ENCODE measurements at places on chromosomes 16 and 17. TPM values are rescaled to one million over a fixed set of nuclear protein-coding genes. Genes with fewer than 3 reads are reported as not detected.

DNA sequence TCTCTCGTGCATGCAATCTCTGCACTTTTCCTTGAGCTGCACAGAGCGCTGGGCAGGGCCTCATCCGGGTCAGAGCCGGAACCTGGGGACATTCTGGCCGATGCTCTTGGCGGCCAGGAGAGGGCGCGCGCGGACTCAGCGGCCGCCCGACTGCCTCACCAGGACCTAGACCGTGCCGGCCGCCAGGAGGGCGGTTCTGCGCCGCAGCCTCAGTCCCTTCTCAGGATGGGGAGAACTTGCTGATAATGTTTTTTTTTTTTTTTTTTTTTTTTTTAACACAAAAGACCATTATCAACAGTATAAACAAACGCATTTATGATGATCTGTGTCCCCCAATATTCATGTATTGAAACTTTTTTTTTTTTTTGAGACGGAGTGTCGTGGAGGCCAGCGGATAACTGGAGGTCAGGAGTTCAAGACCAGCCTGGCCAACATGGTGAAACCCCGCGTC, 8.1 kb upstream of the FLYWCH2 start:
- H3K27me3 ChIP-seq = peaks cover 49% of the 10 kb centered on the region
- DNase-seq = peak; percentile 76
- H3K4me3 ChIP-seq = no peak overlapping the region
- H3K36me3 ChIP-seq = no peaks in the 10 kb centered on the region

DNA sequence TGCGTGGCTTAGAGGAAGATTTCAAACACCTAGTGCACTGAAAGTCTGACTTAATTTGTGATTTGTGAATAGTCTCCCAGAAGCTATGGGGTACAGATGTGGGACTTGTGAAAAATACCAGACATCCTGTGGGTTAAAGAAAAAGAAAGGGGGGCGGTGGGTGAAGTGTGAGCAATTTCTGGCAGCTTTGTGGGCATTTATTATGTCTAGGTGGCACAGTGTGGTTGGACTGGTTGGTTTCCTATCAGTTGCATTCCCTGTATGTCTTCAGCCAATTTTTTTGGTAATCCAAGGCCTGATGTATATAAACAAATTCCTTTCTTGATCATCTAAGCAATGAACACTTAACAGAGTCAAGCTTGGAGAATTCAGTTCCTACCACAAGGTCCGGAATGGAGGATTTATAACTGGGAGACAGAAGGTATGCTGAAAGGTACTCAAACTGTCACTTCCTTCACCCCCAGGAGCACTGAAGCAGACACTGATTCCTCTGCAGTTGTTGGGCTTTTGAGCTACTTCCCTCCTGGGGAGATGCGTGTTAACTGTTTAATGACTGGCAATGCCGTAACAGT, 211.6 kb downstream of the WWOX start:
- no peaks in the 10 kb centered on the region for H3K27me3 ChIP-seq
- peak; percentile 20 for DNase-seq
- no peak overlapping the region for H3K4me3 ChIP-seq
- H3K4me1 ChIP-seq = peaks cover 61% of the 10 kb centered on the region
- H3K36me3 ChIP-seq = no peaks in the 10 kb centered on the region
- H3K27ac ChIP-seq = no peak overlapping the region

TNP2 gene
- not detected for total RNA-seq

DNA sequence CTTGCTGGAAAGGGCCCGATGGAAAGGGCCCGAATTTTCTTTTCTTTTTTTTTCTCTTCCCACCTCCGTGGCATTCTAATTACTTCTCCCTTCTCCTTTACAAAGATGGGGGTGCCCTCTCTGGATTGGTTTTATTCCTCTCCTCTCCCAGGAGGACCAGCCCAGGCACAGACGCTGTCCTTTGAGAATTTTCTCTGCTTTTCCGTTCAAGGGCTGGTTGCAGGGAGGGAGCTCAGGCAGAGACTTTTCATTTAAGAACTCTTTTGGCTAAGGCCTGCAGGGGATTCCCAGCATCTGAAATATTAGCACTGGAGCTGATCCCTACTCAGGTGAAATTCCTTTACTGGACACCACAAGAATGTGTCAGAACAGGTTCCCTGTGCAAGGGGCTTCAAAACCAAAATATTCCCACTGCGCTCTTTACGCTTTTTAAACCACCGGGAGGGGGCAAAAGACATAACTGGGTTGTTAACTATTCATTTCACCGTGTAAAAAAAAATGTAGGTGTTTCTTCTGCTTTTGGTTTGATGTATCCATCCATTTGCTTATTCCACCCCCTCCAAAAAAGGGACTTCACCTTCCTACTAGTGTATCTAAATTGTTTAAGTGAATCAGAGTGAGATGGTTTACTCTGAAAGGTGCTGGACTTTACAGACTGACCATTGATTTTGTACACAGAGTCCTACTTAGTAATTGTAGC, 1.4 kb downstream of the NFAT5 start:
- H3K27me3 ChIP-seq = no peaks in the 10 kb centered on the region
- H3K36me3 ChIP-seq = 0 out of 2 replicates have a peak, but pooled peaks cover 3% of the 10 kb centered on the region
- peak overlapping the region; percentile 99 for H3K4me3 ChIP-seq
- DNase-seq = no peak
- peak overlapping the region; percentile 99 for H3K27ac ChIP-seq

DNA sequence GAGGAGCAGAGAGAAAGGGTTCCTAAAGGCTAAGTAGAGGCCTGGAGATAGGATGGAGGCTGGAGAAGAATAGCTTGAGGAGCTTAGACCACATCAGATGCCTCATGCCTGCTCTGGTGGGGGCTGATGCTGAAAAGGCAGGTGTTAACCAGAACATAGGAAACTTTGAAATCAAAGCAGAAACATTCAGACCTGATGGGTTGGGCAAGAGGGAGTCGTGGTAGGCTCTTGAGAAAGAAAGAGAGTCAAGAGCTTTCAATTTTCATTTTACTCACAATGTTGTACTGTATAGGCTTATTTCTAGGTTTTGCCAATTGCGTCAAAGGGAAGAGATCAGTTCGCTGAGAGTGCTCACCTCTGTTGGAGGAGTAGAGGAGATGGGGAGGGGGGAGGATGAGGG, 406.6 kb upstream of the SALL1 start:
- no peaks in the 10 kb centered on the region for H3K4me1 ChIP-seq
- H3K36me3 ChIP-seq = no peaks in the 10 kb centered on the region
- H3K4me3 ChIP-seq = no peak overlapping the region
- DNase-seq = no peak
- no peak overlapping the region for H3K27ac ChIP-seq

DNA sequence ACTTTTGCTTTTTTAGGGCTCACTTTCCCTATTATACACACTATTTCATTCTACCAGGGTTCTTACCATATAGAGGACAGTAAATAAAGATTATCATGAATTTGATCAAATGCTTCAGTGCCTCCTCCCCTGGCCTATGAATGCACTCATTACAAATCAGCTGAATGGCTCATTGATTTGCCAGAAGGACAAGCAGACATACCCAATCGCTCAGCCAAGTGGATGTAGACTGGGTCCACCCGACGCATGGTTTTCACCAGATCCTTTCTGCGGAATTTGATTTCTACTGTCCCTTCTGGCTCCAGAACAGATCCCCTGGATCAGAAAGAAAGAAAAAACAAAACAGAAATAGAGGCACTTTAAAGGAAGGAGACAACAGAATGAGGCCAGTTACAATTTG, 162.6 kb downstream of the AATF start:
- no peak overlapping the region for H3K27ac ChIP-seq
- H3K4me1 ChIP-seq = peaks cover 35% of the 10 kb centered on the region
- no peaks in the 10 kb centered on the region for H3K27me3 ChIP-seq
- DNase-seq = no peak
- H3K36me3 ChIP-seq = peaks cover 36% of the 10 kb centered on the region

MYH8 gene
- not detected for total RNA-seq

- no peaks in the 10 kb centered on the region for H3K27me3 ChIP-seq
- H3K36me3 ChIP-seq = no peaks in the 10 kb centered on the region
- H3K4me3 ChIP-seq = no peak overlapping the region
- DNase-seq = no peak
Observed at GRCh38 chr17:33777674-33778073, 477.4 kb upstream of the CCL2 start.

GRCh38 chr17:49229805-49230600, 584 bp downstream of the PHOSPHO1 start:
- peak overlapping the region; percentile 85 for H3K4me3 ChIP-seq
- peaks cover 79% of the 10 kb centered on the region for H3K27me3 ChIP-seq
- H3K4me1 ChIP-seq = peaks cover 26% of the 10 kb centered on the region

GRCh38 chr17:17723354-17724261, 42.4 kb downstream of the RAI1 start:
- no peaks in the 10 kb centered on the region for H3K36me3 ChIP-seq
- no peak overlapping the region for H3K27ac ChIP-seq
- DNase-seq = peak; percentile 57
- H3K4me3 ChIP-seq = peak overlapping the region; percentile 81
- peaks cover 98% of the 10 kb centered on the region for H3K27me3 ChIP-seq
- H3K4me1 ChIP-seq = peaks cover 43% of the 10 kb centered on the region

- H3K4me3 ChIP-seq = peak overlapping the region; percentile 52
- DNase-seq = no peak
- H3K27ac ChIP-seq = no peak overlapping the region
- H3K4me1 ChIP-seq = peaks cover 7% of the 10 kb centered on the region
Observed at GRCh38 chr16:30184096-30184890, 891 bp downstream of the CORO1A start.

GLP2R gene
- total RNA-seq = not detected

- no peak overlapping the region for H3K4me3 ChIP-seq
- no peak overlapping the region for H3K27ac ChIP-seq
- H3K36me3 ChIP-seq = peaks cover 19% of the 10 kb centered on the region
Observed at GRCh38 chr17:29458066-29458465, 67.9 kb downstream of the TAOK1 start.

GRCh38 chr16:88384222-88385111, 1.7 kb downstream of the ZNF469 start:
- H3K27me3 ChIP-seq = peaks cover 38% of the 10 kb centered on the region
- peaks cover 12% of the 10 kb centered on the region for H3K4me1 ChIP-seq
- no peaks in the 10 kb centered on the region for H3K36me3 ChIP-seq
- DNase-seq = no peak
- no peak overlapping the region for H3K27ac ChIP-seq

NOD2 gene
- 0.34 TPM for total RNA-seq

- H3K27me3 ChIP-seq = no peaks in the 10 kb centered on the region
- H3K4me3 ChIP-seq = no peak overlapping the region
- H3K27ac ChIP-seq = no peak overlapping the region
- no peaks in the 10 kb centered on the region for H3K36me3 ChIP-seq
Observed at GRCh38 chr16:21717608-21718007, 53.8 kb downstream of the OTOA start.

DNAI2 gene
- total RNA-seq = 0.23 TPM

DNA sequence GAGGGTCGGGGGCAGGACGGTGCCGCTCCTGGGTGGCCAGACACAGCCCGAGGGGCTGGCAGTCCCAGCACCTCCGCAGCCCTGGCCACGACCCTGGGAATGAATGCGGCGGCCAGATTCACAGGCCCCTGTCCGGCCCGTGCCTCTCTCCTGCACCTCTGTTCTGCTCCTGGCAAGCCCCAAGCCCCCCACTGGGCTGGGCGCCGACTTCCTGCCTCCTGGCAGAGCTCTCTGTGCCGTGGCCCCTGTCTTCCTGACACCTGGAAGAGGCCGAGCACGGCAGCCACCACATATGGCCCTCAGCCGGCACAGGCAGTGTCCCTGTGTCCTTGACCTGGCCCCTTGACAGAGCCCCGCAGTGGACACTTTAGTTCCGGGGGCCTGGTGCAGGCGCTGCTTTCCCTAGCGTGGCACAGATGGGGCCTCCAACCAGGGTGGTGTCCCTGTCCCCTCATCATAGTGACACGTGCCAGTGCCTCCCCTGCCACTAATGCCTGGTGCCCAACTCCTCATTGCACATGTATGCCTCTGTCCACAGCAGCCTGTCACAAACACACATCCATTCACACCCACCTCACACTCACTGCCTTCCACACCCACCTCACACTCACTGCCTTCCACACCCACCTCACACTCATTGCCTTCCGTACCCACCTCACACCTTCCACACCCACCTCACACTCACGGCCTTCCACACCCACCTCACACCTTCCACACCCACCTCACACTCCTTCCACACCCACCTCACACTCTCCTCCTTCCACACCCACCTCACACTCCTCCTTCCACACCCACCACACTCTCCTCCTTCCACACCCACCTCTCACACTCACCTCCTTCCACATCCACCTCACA, 110.6 kb upstream of the PLCG2 start:
- no peak overlapping the region for H3K4me3 ChIP-seq
- no peak for DNase-seq
- no peaks in the 10 kb centered on the region for H3K27me3 ChIP-seq

DNA sequence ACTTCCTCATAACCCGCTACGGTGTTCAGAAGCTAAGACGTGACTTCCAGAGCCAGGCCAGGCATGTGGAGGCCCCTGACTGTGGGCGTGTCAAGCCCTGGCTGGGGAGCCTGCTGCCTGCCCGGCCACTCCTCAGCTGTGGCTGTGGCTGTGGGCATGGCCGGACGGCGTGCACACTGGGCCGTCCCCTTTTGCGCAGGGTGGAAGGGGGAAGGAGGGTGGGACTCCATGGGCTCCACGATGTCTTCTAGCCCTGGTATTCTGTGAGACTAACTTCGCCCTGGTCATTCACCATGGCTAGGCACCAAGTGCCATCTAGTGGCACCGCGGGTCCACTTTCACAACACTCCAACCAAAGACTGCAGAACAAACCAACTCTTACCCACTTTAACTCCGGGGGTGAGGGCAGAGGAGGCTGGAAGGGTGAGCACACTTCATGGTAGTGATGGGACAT, 67.9 kb downstream of the N4BP1 start:
- H3K4me1 ChIP-seq = peaks cover 7% of the 10 kb centered on the region
- no peak overlapping the region for H3K4me3 ChIP-seq
- peaks cover 34% of the 10 kb centered on the region for H3K36me3 ChIP-seq
- no peaks in the 10 kb centered on the region for H3K27me3 ChIP-seq

- H3K4me1 ChIP-seq = peaks cover 9% of the 10 kb centered on the region
- H3K36me3 ChIP-seq = peaks cover 41% of the 10 kb centered on the region
- no peak overlapping the region for H3K4me3 ChIP-seq
- H3K27ac ChIP-seq = peak overlapping the region; percentile 49
Observed at GRCh38 chr16:90031186-90031930, 12.1 kb upstream of the DBNDD1 start.

DNA sequence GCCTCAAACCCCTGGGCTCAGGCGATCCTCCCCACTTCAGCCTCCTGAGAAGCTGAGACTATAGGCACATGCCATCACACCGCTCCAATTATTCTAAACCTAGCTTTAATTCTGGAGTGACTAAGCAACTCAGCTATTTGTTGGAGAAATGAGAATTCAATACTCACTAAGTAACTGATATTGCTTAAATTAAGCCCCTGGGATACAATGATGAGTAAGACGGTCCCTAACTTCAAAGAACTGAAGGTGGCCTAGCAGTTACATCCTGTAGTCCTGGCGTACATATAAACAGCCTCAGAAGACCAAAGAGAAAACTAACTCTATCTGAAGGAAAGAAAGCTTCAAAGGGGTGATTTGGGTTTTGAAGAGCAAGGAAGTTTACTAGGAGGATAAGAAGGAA, 25.0 kb downstream of the XPO6 start:
- no peak overlapping the region for H3K27ac ChIP-seq
- peaks cover 19% of the 10 kb centered on the region for H3K36me3 ChIP-seq
- no peak for DNase-seq

KRTAP17-1 gene
- not detected for total RNA-seq

- H3K27me3 ChIP-seq = no peaks in the 10 kb centered on the region
- no peak overlapping the region for H3K4me3 ChIP-seq
- DNase-seq = no peak
- peaks cover 11% of the 10 kb centered on the region for H3K4me1 ChIP-seq
- no peak overlapping the region for H3K27ac ChIP-seq
Observed at GRCh38 chr16:52399116-52399515, 147.8 kb downstream of the TOX3 start.

RNF112 gene
- total RNA-seq = 4.9 TPM

- peak within 1 kb of the TSS; percentile 80 for H3K4me3 ChIP-seq
- no peak within 1 kb of the TSS for H3K27ac ChIP-seq
- DNase-seq = peak; percentile 97
- H3K4me1 ChIP-seq = peaks cover 14% of the 10 kb centered on the region
- H3K36me3 ChIP-seq = no peaks in the 10 kb centered on the region
- peaks cover 50% of the 10 kb centered on the region for H3K27me3 ChIP-seq
Observed at GRCh38 chr16:84819644-84820304, at the start of gene CRISPLD2. TSS of gene CRISPLD2 (plus strand) at chr16:84819985. CDS start at chr16:84838496, 18,511 bp downstream.
